NCI-H524 (cell line): ENCODE measurements at places on chromosomes 1 and 21.

DNA sequence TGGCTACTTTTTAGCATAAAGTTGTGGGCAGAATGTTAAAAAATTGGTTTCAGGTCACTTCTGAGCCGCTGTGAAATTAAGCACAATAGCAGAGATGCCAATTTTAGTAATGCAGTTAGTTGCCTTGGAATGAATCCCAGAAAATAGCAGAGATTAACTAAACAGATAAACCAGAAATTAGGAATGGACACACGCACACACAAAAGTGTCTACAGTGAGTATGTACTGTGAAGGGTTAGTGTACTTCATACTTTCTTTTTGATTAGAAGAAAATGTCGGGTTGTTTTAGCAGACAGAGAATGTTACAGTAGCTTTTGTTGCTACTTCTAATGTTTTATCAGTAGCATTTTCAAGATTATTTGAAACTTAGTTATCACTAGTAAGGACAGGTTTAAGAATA, 106.7 kb downstream of the LEPR start:
- no peak for DNase-seq

- DNase-seq = no peak
Measured at GRCh38 chr1:212561501-212561931, 47.0 kb upstream of the ATF3 start.

GRCh38 chr1:1630191-1630964, 1.6 kb upstream of the MMP23B start:
- DNase-seq = peak; percentile 80

DNA sequence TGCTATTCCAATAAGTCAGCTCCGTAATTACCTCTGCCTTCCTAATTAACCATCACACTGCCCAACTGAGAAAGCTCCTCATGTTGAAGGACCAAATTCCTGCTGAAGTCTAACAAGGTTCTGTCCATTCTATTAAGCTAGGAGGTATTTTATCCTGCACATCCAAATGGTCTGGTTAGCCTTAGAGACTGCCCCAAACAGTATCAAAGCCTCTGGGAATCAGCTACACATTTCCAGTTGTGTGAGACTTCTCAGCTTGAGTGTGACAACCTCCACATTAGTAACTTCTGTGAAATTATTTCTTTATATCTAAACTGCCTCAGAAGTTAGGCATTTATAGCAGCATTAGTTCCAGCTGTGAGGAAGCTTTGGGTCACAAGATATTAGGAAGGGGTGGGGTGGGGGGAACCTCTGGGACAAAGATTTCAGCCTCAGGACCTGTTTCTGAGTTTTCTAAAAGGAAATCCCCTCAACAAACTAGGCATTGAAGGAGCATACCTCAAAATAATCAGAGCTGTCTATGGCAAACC, 150.5 kb upstream of the DUSP10 start:
- DNase-seq = no peak

- no peak for DNase-seq
Measured at GRCh38 chr1:25120281-25120680, 112.0 kb downstream of the SYF2 start.

DNA sequence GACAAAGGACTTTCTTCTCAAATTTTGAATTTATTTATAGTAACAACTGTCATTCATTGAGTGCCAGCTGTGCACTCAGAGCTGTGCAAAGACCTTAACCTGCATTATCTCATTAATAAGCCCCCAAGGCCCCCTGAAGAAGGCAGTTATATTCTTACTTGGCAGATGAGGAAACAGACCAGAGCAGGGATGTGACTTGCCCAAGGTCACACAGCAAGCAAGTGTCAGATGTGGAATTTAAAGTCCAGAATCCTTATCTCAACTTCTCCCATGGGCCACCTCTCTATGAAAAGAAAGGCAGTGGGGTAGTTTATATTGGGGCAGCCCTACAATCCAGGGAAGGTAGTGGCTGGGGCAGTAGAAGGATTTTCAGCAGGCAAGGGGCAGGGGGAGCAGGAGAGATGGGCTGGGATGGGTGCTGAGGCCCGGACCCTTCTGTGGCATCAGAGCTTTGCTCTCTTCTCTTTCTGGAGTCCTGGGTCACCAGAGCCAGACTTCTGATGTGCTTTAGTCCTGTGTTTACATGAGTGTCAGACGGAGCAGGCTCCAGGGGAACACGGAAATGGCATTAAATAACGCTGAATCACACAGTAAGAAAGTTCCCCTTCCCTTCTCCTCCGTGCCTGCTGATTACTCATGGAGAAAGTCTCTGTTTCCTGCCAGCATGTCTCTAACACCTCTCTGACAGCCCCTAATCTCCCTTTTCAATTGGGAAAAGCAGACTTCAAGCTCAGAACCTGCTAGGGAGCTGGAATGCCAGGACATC, 39.5 kb downstream of the EPHB2 start:
- no peak for DNase-seq

GRCh38 chr1:62585469-62586155, 11.7 kb upstream of the ANGPTL3 start:
- DNase-seq = no peak

GRCh38 chr1:183019139-183019740, 4.0 kb upstream of the LAMC1 start:
- no peak for DNase-seq

DNA sequence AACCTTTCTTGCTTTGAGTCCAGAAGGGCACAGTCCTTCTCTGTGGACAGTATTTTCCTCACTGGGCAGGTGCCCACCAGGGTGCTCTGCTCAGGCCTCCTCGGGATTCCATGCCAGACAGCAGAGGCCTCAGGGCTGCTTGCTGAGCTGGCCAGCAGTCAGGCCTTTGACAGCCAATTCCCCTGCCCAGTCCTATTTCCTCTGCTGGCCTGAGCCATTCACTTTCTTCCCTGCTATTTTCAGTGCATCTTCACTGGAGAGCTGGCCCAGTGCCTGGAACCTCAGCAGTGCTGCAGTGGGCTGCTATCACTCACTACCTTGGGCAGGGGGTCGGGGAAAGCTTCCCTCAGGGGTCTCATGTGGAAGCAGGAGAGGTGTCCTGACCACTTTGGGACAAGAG, 33.2 kb downstream of the KCNA10 start:
- no peak for DNase-seq

GRCh38 chr1:47686731-47687630, 249.1 kb downstream of the FOXD2 start:
- DNase-seq = no peak

DNA sequence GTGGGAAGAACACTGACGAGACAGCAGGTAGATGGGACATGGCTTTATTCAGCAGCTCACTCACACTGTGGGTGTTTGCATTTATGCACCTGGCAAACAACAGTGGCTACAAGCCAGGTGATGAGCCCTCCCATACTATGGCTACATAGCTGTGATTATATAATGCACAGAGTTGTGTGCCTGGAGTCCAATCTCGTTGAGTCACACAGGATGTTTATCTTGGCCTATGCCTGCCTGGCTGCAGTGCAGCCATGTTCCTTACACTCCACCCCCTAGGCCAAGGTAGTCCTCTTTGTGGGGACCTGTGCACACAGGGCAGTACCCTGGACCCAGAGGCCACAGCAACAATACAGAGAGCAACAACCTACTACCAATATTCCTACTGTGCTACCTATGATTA, 1643.8 kb downstream of the MRPL39 start:
- DNase-seq = no peak

DNA sequence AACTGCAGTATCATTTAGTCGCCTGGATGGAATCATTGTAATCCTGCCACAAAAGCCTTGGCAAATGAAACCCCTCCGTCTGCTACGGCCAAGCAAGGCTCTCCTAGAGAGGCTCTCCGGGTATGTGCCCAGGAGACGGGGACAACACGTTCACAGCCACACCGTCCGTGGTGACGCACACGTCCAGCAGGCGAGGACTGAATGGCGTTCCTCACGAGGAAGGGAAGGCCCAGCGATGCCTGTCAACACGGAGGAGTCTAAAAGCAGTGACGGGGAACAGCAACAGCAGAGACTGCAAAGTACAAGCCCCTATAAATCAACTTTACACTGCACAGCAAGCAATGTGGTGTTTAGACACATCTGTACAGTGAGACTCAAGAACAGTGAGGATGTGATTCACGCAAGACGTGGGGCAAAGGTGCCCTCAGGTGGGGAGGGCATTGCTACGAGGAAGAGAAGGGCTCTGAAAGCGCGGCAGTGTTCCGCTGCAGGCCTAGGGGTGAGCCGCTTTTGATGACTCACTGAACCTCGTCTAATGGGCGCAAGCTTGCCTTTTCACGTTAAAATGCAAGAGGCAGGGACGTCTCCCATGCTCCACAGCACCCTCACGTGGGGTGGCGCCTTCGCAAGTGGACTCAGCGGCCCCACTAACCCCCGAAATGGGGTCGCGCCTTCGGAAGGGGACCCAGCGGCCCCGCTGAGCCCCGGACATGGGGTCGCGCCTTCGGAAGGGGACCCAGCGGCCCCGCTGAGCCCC, 6.8 kb downstream of the WRAP73 start:
- no peak for DNase-seq

DNA sequence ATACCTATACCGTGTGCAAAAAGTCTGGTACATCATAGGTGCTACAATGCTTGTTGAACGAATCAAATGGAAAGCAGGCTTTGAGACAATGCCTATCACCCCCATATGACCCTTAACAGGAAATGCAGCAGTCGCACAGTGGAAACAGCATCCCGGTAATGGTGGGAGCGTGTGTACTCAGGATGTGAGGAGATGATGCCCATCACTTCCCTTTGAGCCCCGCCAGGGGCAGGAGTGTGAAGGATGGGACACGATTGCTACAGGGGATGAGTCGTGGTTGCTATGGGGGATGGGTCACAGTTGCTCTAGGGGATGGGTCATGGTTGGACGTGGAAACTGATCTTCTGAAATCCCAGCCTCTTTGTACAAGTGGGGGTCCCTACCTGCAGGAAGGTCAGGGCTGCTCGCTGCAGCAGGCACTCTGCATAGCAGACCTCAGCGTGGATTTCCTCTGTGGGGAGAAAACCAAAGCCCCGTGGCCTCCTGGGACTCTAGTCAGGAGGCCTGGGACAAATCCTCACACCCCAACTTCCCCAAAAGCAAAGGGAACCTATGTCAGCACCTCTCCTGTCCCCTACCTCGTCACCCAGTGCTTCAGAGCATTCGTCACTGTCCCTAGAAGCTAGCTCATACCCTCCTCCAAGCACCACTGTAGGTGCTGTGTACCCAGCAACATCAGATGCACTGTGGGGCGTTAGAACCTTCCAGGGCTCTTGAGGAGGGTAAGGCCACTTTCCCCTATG, 19.3 kb downstream of the TTC39A start:
- no peak for DNase-seq

DNA sequence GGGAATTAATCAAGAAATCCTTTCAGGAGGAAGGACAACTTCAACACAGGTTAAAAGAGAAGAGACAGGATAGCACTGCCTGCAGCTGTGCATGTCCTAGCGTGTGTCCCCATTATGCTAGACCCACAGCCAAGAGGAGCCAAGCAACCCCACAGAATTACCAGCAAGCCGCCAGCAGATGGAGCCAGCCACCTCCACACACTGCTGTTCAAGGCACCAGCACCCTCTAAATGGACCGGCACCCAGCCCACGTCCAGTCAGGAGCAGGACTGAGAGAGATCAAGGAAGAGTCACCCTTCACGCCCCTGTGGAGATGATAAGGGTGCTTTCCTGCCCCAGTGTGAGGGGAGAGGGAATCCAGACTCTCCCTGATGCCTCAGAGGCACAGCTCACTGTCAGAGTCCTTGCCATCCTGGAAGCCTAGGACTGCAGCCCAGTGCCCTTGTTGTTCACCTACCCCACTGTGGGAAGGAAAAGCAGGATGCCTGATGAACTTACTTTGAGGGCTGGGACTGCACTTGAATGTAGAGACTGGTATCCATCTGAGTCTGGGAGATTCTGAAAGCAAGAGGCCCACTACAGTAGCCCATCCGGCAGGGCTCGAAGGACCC, 37.1 kb upstream of the CTTNBP2NL start:
- no peak for DNase-seq

DNA sequence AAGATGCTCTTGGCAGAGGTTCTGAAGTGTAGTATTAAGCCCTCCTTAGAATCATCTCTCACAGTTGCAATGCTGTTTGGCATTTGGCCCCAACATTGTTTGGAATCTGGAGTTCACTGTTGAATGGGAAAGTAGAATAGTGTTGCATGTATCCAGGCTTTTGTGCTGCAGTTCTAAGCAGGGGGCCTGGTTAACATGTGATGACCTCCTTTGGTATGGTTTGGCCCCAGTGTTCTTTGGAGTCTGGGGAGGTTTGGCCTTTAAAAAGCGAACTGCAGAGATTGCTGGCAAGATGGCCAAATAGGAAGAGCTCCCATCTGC, 61.8 kb upstream of the PLD5 start:
- DNase-seq = peak; percentile 12

DNA sequence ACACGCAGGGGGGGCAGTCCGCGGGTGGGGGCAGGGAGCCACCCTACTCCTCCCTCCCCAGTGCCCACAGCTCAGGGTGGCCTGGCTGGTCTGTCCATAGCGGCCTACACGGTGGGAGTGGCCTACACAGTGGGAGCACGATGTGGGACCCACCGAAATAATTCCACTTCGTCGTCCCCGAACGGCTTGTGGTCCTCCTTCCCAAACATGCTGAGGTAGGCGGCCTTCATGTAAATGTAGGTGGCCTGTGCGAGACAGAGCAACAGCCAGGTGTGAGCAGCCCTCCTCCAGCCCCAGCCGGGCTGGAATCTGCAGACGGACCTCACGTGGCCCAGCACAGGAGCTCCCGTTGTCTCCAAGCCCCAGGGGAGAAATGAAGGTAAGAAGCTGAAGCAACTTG, 34.4 kb downstream of the TTC39A start:
- DNase-seq = no peak

- DNase-seq = no peak
Measured at GRCh38 chr1:6384135-6384534, 9.4 kb downstream of the ACOT7 start.

GRCh38 chr1:144551543-144552424, 40.9 kb upstream of the PPIAL4F start:
- DNase-seq = no peak

GRCh38 chr1:25194572-25195020, 37.7 kb downstream of the SYF2 start:
- DNase-seq = no peak

GRCh38 chr1:226985839-226986463, 45.9 kb downstream of the COQ8A start:
- DNase-seq = no peak

GRCh38 chr1:91124290-91124985, 102.6 kb upstream of the ZNF644 start:
- DNase-seq = no peak

DNA sequence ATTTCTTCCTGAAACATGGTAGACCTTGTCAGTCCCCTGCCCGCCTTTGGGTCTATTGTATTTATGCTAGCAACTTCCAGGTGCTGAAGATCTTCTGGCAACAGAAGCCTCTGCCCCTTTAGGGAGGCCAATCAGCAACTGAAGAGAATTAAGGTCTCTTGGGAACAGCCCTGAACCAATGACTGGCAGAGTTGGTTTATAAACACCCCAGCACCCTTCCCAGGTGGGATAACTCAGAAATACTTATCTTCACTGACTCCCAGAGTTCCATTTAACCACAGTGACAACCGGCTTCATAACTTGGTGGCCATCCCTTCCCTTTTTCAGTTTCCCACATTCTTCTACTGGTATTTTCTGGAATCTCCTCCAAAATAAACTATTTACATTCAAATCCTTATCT, 27.2 kb upstream of the TMCO1 start:
- no peak for DNase-seq

- DNase-seq = no peak
Measured at GRCh38 chr1:147167365-147167764, 4.9 kb downstream of the PRKAB2 start.

GRCh38 chr1:42752284-42752683, 12.2 kb upstream of the CLDN19 start:
- no peak for DNase-seq
